Naive thymus-derived CD8-positive, alpha-beta T cell (primary cell): ENCODE measurements at places on chromosomes 7 and 10. TPM values are rescaled to one million over a fixed set of nuclear protein-coding genes. Genes with fewer than 3 reads are reported as not detected.

DNA sequence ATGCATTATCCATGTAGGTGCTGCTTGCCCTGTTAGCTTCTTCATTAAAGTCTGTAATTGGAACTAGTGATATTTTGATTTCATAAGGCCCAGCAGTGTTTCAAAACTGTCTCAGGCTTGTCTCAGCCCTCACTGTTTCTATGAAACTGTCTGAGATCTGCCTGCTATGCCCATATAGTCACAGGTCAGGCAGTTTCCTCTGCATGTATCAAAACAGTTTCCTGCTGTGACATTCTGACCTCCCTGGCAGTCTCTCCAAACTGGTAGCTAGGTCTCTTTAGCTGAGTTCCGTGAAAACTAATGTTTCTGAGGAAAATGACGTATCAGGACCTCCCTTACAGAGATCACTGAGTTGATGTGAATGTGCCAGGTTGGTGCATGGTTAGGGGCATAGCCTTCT lies 18.9 kb upstream of the SEMA3D start:
- no peaks in the 10 kb centered on the region for H3K4me1 ChIP-seq
- H3K27me3 ChIP-seq: no peaks in the 10 kb centered on the region
- H3K36me3 ChIP-seq: no peaks in the 10 kb centered on the region
- H3K4me3 ChIP-seq: no peak overlapping the region

DNA sequence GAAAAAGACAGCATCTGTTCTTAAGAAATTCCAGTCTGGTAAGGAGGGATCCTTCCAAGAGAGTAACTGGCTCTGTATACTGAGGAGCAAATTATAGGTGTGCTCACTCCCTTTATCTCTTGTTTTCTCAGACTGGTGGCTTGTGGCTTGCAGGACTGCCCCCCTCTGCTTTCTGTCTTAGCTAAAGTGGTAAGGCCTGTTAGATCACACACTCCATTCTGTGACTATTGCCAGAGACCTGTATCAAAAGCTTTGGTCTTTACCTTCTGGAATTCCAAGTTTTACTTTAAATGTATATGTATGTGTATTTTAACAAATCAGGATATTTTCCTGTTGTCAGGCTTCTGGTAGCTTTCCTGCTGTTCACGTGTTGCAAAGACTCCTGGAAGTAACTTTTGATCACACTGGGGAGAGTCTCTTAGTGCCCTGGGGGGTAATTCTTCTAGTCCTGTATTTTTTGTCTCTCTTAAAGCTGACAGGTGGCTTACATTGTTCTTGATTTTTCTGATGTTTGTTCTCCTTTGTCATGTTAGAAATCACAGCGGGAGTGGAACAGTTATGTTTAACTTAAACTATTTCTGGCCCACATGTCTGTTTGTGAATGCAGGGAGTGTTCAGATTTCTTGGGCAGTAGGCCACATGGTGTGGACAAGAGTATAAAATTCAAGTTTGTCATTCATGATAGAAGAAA lies 99.0 kb downstream of the PLPP4 start:
- H3K27me3 ChIP-seq: no peaks in the 10 kb centered on the region
- H3K4me1 ChIP-seq: no peaks in the 10 kb centered on the region
- no peak for DNase-seq
- no peak overlapping the region for H3K27ac ChIP-seq

Gene CCAR1
- total RNA-seq: 101 TPM

- no peaks in the 10 kb centered on the region for H3K36me3 ChIP-seq
- H3K27ac ChIP-seq: no peak overlapping the region
- no peak for DNase-seq
- H3K4me3 ChIP-seq: no peak overlapping the region
- H3K27me3 ChIP-seq: no peaks in the 10 kb centered on the region
- H3K4me1 ChIP-seq: peaks cover 2% of the 10 kb centered on the region
These were observed 299.7 kb downstream of the ZEB1 start for GRCh38 chr10:31618541-31619291.

DNA sequence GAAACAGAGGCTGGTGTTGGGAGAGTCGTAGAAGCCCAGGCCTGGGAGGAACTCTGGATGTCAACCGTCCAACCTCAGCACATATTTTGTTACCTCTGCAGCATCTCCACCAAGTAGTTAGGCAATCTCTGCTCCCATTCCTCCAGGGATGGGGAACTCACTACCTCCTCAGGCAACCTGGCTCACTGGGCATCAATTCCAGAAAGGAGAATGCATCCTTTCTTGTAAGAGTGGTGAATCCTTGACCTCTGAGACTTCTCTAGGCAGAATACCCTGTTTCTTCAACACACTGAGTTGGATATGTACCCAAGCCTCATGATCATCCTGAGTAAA lies 136.7 kb upstream of the ZMIZ1 start:
- no peaks in the 10 kb centered on the region for H3K27me3 ChIP-seq
- H3K36me3 ChIP-seq: no peaks in the 10 kb centered on the region
- H3K4me3 ChIP-seq: no peak overlapping the region
- H3K27ac ChIP-seq: no peak overlapping the region
- H3K4me1 ChIP-seq: no peaks in the 10 kb centered on the region

DNA sequence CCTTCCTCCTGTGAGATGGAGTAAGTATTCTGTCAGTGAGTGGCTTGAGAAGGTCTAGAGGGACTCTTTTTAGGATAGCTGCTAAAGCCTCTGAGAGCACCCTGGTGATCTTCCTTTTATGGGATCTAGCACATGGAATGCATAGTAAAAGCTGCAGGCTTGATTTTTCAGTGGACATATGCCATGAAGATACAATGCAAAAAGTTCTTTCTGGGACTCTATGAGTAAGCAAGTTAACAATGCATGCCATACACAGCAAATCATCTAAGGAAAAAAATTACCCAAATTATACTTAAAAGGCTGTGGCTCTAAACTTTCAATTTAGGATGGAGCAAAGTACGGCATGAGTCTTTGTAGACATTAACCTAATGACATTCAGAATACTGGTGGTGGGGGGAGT lies 154.5 kb downstream of the SGMS1 start:
- H3K27ac ChIP-seq: no peak overlapping the region
- no peaks in the 10 kb centered on the region for H3K36me3 ChIP-seq
- no peaks in the 10 kb centered on the region for H3K27me3 ChIP-seq
- peaks cover 65% of the 10 kb centered on the region for H3K4me1 ChIP-seq

Gene ING3
- 29.4 TPM for total RNA-seq

GRCh38 chr7:11193131-11193867 lies 219.6 kb downstream of the PHF14 start:
- no peaks in the 10 kb centered on the region for H3K4me1 ChIP-seq
- H3K27ac ChIP-seq: no peak overlapping the region
- H3K36me3 ChIP-seq: no peaks in the 10 kb centered on the region
- peaks cover 3% of the 10 kb centered on the region for H3K27me3 ChIP-seq

DNA sequence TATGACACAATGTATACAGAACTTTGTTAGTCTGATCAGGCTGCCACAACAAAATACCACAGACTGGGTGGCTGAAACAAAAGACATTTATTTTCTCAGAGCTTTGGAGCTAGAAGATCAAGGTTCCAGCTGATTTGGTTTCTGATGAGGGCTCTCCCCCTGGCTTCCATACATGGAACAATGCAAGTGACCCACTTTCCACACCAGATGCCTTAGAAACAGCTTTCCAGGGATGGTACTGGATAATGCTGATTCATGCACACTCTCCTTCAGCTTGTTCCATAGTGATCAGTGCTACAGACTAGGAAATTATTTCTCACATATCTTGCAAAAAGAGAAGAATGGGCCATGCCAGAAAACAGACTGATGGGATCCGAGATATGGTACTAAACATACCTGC lies 1274.9 kb upstream of the SORCS1 start:
- no peaks in the 10 kb centered on the region for H3K4me1 ChIP-seq
- H3K27ac ChIP-seq: no peak overlapping the region
- DNase-seq: no peak
- no peaks in the 10 kb centered on the region for H3K27me3 ChIP-seq
- H3K4me3 ChIP-seq: no peak overlapping the region
- H3K36me3 ChIP-seq: no peaks in the 10 kb centered on the region

GRCh38 chr10:3323865-3324498 lies 151.4 kb upstream of the PITRM1 start:
- no peak overlapping the region for H3K4me3 ChIP-seq
- no peaks in the 10 kb centered on the region for H3K36me3 ChIP-seq
- H3K4me1 ChIP-seq: peaks cover 4% of the 10 kb centered on the region
- H3K27ac ChIP-seq: no peak overlapping the region

- peaks cover 14% of the 10 kb centered on the region for H3K27me3 ChIP-seq
- no peaks in the 10 kb centered on the region for H3K4me1 ChIP-seq
- H3K36me3 ChIP-seq: no peaks in the 10 kb centered on the region
- H3K27ac ChIP-seq: no peak overlapping the region
These were observed 202.2 kb downstream of the RAMP3 start for GRCh38 chr7:45359776-45360175.

GRCh38 chr10:106520698-106521097 lies 643.8 kb downstream of the SORCS1 start:
- no peaks in the 10 kb centered on the region for H3K36me3 ChIP-seq
- DNase-seq: no peak
- H3K27me3 ChIP-seq: no peaks in the 10 kb centered on the region

DNA sequence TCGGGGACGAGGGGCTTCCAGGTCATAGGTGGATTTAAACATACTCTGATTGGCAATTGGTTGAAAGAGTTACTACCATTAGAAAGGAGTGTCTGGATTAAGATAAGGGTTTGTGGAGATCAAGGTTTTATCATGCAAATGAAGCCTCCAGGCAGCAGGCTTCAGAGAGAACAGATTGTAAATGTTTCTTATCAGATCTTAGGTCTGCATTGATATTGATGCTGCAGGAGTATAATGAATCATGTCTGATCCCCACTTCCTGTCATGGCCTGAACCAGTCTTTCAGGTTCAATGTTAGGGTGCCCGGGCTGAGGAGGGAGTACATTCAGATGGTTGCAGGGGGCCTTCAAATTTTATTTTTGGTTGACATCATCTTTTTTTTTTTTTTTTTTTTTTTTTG lies 51.4 kb downstream of the SH3PXD2A start:
- no peak overlapping the region for H3K4me3 ChIP-seq
- H3K27me3 ChIP-seq: no peaks in the 10 kb centered on the region
- DNase-seq: no peak
- peaks cover 11% of the 10 kb centered on the region for H3K4me1 ChIP-seq
